Activated T-cell treated with anti-CD3 and anti-CD28 coated beads, Interleukin-2, amount 50 U/mL, for 48 hours (primary cell): ENCODE measurements at places on chromosomes 6 and 20.
A peak's percentile ranks its signal among the peaks of the same experiment; 100 is the strongest.

DNA sequence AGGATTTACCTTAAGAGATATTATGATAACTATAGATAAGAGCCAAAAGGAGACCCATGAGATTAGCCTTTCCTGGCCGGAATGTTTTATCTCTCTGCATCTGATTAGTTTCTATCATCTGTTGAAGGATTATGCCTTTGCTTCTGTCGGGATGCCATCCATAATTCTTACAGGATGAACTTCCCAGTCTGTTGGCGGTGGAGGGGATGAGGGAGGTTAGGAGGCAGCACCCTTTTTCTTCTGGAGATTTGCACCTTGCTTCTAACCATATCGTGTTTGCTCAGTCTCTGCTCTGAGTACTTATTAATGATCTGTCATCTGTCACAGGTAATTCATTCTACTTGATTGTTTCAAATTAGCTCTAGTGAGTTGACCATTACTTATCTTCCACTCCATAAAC, 292.1 kb downstream of the KHDC1L start:
- DNase-seq = no peak

- DNase-seq = no peak
Measured at GRCh38 chr20:46192376-46192944, 74.3 kb downstream of the CD40 start.

- DNase-seq = no peak
Measured at GRCh38 chr6:107402533-107402932, 56.8 kb downstream of the PDSS2 start.

GRCh38 chr6:102742028-102742427, 1348.5 kb downstream of the GRIK2 start:
- no peak for DNase-seq

GRCh38 chr20:62724692-62725595, 16.3 kb downstream of the NTSR1 start:
- DNase-seq = no peak

GRCh38 chr20:18992418-18992817, 178.8 kb downstream of the SCP2D1 start:
- DNase-seq = no peak

GRCh38 chr20:8438748-8439147, 306.7 kb downstream of the PLCB1 start:
- DNase-seq = no peak

DNA sequence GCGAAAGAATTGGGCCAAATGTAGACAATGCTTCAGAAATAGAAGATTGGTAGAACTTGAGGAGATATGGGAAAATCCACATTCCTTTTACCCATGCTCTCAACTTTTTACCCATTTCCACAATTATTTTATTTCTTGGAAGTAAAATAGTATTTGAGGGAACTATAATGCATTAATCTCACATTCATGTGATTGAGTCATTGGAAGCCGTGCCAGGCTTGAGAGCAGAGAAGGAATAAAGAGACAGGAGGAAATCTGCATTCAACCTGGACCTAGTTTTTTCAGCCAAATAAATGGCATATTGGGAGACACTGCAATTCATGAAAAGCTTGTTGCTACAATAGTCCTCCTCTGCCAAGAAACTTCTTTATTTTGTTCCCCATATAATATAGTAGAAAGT, 2.8 kb upstream of the NUP153 start:
- no peak for DNase-seq

DNA sequence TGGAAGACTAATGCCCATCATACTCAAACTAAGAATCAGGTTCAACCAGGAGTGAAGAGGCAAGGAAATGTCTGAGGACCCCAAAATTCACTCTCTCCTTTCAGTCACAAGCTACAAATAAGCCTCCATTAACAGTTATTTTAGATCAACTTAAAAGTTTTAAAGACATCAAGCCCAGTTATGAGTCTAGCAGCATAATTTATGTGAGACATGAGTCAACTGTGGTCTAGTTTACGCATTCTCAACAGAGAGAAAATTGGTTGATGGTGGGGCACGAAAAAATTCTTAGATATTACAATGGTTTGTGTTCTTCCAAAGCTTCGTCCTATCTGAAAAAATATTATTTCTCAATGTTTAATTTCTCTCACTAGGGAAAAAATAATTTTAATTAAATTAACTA, 204.9 kb upstream of the NT5E start:
- no peak for DNase-seq

DNA sequence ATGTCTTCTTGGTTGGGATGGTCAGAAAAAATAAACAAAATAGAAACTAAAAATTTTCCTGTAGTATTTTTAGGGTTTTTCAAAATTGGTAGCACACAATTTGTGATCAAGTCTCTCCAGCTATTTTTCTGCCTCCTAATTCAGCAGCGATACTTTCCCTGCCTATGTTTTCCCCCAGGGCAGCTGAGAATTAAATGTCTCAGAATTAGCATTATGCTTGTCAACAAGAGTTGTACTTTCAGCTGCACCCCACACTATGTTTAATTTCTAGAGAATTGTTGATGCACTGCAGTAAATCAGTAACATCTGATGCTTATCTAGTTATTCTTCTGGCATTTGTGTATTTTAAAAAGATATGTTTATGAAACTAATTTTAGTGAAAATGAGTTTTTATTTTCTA, 34.2 kb upstream of the ZNF337 start:
- no peak for DNase-seq

DNA sequence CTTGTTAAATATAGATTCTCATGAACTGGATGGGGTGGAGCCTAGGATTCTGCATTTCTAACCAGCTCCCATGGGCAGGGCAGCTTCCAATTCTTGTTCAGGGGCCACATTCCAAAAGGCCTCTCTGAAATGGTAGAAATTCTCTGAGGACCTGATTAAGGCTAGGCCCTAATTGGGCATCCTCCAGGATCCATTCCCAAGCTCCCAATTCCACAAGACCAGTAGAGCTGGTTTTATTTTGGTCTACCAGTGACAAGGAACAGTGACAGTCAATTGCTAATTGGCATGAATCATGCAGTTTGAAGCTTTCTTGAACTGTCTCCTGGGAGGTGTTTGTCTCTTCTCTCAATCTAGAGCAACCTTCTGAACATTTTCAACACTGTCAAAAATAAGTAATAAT, 3.0 kb downstream of the THBD start:
- DNase-seq = no peak

- DNase-seq = no peak
Measured at GRCh38 chr6:38646166-38646878, 6.6 kb upstream of the BTBD9 start.

DNA sequence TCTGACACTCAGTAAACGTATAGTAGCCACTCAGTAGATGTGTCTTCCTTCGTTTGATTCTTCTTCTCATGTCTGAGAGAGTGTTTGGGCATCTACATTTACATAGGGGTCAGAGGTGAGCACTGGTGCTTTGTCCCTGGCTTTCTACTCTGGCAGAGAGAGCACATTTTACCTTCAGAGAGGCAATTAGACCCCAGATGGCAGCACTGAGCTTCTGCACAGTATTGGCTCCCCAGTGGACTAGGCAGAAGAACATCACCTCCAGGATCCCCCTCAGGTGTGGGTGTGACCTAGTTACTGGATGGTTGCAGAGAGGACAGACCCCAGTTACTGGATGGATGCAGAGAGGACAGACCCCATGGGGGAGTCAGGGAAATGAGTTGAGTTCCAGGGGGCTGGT, 327.2 kb downstream of the DHX35 start:
- DNase-seq = no peak

- DNase-seq = no peak
Measured at GRCh38 chr6:170545405-170545804, 7.7 kb downstream of the PSMB1 start.

- DNase-seq = no peak
Measured at GRCh38 chr6:166684866-166685265, 57.8 kb upstream of the RPS6KA2 start.

DNA sequence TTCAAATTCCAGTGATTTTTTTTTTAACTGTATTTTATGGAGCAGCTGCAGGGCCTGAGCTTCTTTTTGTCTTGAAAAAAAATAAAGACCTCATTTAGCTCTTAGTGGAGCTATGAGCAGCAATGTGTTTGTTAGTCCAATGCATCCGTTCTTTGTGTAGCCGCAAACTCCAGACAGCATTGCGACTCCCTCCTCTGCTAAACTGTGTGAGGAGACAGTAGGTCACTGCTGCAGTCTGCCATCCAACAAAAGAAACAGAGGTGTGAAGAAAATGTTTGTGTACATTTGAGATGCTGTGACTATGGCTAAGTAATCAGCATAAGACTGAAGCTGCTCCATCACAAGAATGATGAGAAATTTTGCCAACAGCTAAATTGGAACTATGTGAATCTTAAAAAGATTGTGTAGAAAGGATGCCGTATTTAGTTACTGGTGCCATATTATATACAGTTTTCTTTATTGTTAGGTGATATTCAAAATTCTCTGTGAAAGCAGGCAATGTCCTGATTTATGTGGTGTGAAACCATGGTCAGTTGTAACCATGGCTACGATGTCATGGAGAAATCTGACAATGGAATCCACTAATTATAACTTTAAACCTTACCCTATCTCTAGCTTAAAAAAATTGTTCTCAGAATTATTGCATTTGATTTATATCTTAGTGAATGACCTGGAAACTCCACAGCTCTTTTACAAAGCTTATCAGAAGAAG, 428.8 kb upstream of the EPHA7 start:
- no peak for DNase-seq

- no peak for DNase-seq
Measured at GRCh38 chr20:507761-508332, 35.7 kb downstream of the CSNK2A1 start.

- no peak for DNase-seq
Measured at GRCh38 chr6:127403636-127404035, 55.6 kb downstream of the KIAA0408 start.

DNA sequence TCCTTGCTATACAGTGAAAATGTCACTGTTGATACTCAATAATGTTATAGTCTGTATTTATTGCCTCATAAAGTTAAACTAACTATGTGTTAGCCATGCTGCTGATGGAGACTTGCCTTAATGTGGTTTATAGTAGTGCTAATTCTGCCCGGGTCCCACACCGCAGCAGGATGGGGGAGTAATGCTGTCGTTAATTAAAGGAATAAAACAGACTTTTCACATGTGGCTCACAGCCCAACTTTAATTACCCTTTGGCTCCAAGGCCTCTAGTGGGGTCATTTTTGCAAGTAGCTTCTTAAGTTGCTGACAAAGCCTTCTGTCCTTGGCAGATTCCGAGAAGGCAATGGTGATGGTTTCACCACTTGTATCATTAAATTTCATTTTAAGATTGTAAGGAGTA, 634.3 kb downstream of the TBC1D32 start:
- DNase-seq = no peak

- peak; percentile 21 for DNase-seq
Measured at GRCh38 chr6:136173519-136174507, 76.3 kb downstream of the MTFR2 start.

DNA sequence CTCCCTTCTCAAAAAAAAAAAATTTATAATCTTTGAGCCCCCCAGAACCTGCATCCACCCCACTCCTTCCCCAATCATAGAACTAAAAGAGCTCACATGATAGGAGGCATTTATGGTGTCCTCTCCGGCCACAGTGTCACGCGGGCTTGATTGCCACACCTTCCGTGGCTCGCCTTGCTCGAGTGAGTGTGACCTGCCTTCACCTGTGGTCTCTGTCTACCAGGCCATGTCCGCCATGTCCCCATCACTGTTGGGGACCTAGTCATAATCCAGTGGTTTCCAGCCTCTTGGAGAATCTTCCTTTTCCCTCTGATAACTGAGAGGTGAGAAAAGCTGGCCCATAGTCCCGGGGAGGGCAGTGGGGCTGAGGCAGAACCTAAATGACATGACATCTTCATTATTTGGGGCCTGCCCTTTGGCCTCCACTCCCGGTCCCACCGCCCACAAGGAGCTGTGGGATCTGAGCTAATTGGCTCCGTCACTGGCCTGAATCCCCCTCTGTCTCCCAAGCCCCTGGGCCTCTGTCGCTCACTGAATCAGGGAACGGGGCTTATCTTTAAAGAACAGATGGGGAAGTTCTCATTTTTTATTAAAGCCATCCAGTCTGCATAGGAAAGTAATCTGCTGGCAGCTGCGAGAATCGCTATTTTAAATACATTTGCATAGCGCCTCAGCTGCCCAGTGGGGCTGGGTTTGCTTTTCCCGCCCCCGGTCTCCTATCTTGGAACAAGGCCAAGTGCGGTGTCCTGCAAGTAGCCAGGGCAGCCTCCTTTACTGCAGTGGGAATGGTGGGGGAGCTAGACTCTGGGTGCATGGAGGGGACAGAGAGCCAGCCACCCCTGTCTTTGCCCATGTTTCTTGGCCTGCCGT, 197.6 kb upstream of the PMEPA1 start:
- no peak for DNase-seq

DNA sequence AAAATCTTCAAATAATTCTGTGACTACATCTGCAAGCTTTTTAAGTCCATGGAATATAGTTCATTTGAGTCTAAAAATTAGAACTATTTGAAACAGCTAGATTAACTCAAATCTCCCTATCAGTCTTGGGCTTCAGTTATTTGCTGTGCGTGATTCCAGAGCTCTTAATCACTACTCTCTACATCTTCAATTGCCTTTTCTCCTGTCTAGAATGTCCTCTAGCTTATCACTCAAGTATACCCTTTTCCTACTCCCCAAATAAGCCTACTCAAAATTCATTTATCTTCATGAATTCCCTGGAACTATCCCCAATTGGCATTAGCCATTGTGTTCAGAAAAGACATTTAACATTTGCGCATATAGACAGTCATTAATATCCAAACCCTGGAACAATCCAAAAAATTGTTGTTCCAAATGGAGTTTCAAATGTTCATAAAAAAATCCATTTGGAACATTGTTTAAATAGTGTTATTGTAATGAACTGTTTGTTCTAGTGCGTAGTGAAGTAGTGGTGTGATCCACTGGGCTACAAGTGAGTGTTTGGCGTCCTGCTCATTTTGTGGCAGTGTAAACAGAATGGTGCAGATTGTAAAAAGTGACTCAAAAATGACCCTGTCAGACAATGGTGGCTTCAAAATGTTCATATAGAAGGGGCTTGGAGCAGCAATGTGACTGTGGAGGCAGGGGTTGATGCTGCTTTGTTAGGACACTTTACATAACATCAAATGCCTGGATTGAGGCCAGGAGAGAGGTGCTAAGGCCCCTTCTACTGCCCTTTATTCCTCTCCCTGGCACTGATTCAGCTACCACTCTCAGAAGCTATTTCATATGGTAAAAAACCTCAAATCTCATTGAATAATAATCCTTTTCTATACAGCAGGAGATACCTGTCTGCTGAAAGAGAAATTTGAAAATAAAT, 122.3 kb downstream of the KIF6 start:
- no peak for DNase-seq

GRCh38 chr6:28910901-28911690, 12.7 kb downstream of the TRIM27 start:
- no peak for DNase-seq

- no peak for DNase-seq
Measured at GRCh38 chr6:43714311-43715055, 26.9 kb upstream of the MRPS18A start.

GRCh38 chr20:44174996-44175765, 11.8 kb downstream of the JPH2 start:
- no peak for DNase-seq

GRCh38 chr6:90939906-90940305, 353.0 kb upstream of the MAP3K7 start:
- no peak for DNase-seq

GRCh38 chr6:148967011-148967520, 220.2 kb downstream of the UST start:
- no peak for DNase-seq

GRCh38 chr6:118588626-118589025, 40.5 kb downstream of the PLN start:
- no peak for DNase-seq
